A172 (cell line): ENCODE measurements at places on chromosomes 2 and 18.

DNA sequence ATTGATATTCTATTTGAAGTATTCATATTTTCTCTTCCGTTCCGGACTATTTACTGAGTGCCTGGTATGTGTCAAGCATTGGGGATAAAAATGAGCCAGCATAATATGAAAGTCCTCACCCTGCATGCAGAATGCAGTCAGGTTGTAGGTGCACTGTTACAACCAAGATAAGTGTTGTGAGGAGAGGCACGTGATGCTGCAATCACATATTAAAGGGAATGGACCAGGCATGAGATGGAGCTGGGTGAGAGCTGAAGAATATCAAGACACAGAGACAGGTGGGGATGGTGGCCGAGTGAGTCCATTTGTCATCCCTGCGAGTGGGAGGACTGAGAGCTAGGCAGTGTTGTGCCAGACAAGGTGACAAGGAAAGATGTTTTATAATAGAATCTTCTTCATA lies 52.3 kb downstream of the MFSD6 start:
- DNase-seq: no peak

DNA sequence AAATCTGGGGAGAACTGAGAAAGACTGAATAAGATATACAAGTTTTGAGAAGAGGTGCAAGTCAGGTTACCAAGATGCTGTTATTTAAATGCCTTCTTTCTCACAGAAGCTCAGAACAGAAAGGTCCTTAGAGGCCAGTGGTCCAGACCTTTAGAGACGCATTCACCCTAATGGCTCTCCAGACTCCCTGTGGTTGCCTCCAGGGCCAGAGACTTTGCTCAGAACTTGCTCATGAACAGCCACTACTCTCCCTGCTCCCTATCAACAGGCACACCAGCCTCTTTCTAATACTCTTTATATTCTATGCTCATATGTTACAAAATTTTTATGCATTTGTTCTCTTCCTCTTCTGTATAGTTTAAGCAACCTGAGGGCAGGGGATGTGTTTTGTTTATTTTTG lies 349.0 kb upstream of the TNP1 start:
- DNase-seq: no peak

DNA sequence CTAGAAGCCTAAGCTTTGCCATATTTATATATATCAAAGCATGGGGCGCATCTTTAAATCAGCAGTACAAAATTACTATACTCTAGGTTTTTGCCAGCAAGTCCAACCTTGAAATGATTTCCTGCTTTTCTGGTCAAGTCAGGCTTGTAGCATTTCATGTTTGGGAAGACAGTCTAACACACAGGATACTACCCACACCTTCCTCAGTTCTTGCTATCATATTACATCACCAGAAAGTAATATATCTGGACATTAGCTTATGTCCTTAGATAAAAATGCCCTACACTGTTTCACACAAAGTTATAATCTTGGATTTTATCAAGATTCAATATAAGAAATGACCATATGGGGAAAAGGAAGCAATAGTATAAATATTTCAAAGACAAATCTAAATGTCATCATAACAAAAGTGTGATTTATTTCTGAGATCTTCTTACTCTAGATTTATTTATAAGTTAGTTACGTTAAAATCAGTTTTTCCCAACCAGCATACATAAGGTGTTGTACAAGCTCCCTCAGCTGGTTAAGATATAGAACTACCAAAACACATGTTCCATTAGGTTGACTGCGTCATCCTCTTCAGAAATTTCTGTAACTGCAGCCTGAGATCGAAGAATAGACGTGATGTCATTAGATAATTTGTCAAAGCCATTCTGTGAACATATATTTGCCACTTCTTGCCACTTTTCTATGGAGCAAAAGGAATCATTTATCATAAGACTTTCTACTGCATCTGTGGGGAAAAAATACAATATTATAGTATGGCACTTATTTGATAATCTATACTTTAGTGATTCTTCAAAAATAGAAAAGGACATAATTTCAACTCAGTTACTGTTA lies 56.6 kb downstream of the CLHC1 start:
- DNase-seq: peak; percentile 57

DNA sequence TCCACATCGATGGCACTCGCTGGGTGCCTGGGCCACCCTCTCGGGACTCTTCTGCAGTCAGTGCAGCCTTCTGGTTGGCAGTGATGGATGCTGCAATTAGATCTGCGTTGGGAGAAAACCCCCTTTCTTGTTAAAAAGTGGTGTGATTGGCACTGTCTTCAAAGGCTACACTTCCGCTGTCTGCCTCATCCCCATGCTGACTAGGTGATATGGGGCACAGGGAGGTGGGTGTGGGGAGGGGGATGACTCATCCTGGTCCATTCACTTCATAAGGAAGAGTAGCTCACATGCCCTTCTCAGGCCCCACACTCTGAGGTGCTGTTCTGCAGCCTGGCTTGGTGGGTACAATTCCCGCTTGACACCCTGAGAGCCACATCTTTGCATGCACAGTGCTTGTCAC lies 77.4 kb downstream of the THNSL2 start:
- DNase-seq: peak; percentile 8

- DNase-seq: no peak
Observed at GRCh38 chr2:67065046-67065445, 332.1 kb upstream of the ETAA1 start.

GRCh38 chr2:241703032-241703604 lies 1.3 kb downstream of the ING5 start:
- no peak for DNase-seq

DNA sequence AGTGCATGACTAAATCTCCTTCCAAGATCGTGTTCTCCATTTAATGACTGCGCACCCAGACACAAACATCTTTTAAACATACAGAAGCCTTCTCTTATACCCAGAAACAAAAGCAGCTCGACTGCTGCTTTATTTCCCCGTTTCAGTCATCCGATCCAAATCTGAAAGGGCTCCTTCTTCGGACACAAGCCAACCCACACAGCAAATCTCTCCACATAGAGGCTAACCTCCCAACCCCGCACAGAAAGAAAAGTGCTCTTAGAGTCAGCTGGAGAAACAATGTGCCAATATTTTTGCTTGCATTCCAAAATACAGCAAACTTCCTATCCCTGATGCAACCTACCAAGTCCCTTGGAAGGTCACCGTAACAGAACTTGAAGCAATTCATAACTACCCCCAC lies 29.1 kb downstream of the GAREM1 start:
- DNase-seq: no peak

DNA sequence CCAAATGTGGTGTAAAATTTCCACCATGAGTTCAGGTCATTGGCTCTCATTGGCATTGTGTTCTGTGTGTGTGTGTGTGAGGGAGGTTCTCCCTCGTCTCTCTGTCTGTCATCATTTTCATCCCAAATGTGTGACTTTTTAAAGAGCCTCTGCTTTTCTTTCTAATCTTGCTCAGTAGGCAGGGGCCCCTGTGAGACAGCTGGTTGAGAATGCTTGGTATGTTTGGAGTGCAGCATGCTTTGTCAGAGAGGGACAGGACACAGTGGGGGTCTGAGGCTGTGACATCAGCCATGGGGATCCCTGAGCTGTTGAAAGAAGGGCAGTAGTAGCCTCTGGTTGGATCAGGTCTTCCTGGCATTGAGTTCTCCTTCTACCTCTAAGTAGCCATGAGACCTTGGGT lies 10.6 kb downstream of the PTPRM start:
- DNase-seq: peak; percentile 81

GRCh38 chr2:86249579-86250391 lies 50.5 kb downstream of the MRPL35 start:
- peak; percentile 88 for DNase-seq

- no peak for DNase-seq
Observed at GRCh38 chr2:191922736-191923651, 76.1 kb upstream of the CAVIN2 start.

GRCh38 chr2:215997219-215997618 lies 16.1 kb downstream of the MREG start:
- DNase-seq: no peak

DNA sequence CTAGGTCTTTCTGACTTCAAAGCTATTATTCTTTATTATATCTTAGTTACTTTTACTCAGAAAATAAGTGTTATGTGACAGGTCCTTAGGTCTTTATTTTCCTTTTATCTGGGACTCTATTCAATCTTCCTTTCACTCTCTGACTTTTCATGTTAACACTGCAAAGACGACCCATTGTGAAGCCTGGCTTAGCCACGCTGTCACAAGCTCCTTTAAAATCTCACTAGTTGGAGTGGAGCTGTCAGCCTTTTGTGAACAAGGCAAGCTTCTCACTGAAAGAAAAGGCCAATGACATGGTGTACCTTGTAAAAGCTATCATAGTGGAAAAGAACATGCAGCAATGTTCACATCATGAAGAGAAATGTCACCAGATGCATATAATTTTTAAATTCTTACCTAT lies 1130.7 kb upstream of the FAM98A start:
- no peak for DNase-seq
